ENCODE measurements at places on chromosomes 1 and 21.
A peak's percentile ranks its signal among the peaks of the same experiment; 100 is the strongest.

GRCh38 chr1:117574161-117574835 lies 31.6 kb upstream of the TENT5C start:
- no peak for DNase-seq

GRCh38 chr1:84502927-84503326 lies 3.3 kb upstream of the SPATA1 start:
- no peak for DNase-seq

DNA sequence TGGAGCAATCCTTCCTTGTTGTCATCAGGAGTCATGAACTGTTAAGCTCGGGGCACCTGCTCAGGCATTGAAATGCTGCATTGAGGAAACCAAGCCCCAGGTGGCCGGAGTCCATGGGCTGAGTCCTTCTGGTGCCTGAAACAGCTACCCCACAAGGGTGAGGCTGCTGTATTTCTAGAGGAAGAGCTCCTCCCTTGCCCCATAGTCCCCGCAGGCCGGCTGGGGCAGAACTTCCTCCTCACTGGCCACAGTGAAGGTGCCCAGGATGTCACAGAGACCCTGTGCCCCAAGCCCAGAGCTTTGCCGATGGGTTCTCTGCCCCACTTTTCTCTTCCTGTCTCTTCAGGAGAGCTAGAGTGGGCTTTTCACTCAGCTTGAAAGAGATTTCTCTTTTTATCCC lies 80.8 kb upstream of the GCLM start:
- no peak for DNase-seq

GRCh38 chr1:5522531-5523145 lies 469.6 kb downstream of the NPHP4 start:
- DNase-seq = no peak

DNA sequence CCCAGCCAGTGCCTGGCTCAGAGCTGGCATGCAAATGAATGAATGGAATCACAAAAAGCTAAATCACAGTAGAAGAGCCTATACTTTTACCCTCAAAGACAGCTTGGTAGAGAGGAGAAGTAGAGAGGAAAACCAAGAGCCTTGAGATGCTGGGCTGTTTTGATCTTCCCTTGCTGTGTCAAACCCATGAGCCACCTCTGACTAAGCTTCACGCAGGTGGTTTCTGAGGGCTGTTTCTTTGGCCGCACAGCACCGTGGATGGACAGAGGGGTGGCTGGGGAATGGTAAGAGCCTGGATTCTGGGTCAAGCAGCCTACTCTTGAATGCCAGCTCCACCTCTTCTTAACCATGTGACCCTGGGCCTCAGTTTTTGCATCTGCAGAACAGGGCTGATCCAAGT lies 18.6 kb downstream of the ABCG1 start:
- no peak for DNase-seq

GRCh38 chr1:81606656-81607055 lies 194.1 kb upstream of the ADGRL2 start:
- DNase-seq = no peak

- DNase-seq = no peak
Observed at GRCh38 chr1:24096009-24096738, 15.8 kb downstream of the MYOM3 start.

DNA sequence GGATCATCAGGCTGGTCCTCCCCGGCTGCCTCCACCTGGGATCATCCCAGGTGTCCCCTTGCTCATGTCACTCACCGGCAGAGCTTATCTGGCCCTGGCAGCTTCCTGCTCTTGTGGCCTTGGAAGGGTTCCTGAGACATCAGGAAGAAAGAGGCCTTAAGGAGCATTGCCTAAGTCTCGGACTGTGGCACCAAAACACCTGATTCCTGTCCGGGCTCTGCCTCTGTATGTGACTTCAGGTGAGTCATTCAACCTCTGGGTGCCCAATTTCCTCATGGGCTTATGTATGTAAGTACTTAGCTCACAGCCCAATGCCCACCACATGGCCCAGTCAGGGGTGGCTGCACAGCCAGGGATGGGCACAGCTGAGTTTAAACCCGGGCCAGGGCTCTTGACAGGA lies 255.9 kb upstream of the VAMP3 start:
- no peak for DNase-seq

- DNase-seq = peak; percentile 32
Observed at GRCh38 chr1:115237507-115237906, 100.5 kb downstream of the NGF start.

- DNase-seq = peak; percentile 89
Observed at GRCh38 chr1:20426923-20427322, 59.1 kb downstream of the CAMK2N1 start.

GRCh38 chr1:38872401-38873026 lies 634 bp downstream of the MYCBP start:
- DNase-seq = peak; percentile 8

DNA sequence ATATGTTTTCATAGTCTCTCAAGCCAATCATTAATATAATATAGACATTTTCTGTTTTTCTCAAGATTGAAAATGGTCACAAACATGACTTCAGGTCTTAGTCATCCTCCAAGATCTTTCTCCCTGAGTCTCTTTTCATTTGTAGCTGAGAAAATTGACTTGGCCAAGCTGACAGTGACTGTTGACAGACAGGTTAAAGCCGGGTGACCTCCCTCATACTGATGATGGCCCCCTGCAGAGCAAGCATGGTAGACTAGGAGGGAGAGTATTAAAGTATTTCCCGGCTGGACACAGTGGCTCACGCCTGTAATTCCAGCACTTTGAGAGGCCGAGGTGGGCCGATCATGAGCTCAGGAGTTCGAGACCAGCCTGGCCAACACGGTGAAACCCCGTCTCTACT lies 6.8 kb upstream of the KIAA1614 start:
- no peak for DNase-seq

DNA sequence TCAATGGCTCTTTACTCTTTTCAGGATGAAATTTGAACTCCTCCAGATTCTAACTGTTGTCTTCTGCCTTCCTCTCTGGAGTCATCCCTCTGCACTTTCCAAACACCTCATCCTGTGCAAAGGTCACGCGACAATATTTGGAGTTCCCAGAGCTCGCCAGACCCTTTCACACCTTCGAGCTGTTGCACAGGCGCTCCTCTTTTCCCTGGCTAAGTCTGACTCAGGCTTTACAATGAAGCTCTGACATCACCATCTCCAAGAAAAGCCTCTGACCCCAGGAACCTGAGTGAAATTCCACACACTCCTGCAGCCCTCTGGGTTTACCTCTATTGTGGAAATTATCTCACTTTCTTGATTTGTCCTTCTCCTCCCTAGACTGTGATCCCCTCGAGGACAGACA lies 270.3 kb downstream of the RGS7 start:
- DNase-seq = no peak

DNA sequence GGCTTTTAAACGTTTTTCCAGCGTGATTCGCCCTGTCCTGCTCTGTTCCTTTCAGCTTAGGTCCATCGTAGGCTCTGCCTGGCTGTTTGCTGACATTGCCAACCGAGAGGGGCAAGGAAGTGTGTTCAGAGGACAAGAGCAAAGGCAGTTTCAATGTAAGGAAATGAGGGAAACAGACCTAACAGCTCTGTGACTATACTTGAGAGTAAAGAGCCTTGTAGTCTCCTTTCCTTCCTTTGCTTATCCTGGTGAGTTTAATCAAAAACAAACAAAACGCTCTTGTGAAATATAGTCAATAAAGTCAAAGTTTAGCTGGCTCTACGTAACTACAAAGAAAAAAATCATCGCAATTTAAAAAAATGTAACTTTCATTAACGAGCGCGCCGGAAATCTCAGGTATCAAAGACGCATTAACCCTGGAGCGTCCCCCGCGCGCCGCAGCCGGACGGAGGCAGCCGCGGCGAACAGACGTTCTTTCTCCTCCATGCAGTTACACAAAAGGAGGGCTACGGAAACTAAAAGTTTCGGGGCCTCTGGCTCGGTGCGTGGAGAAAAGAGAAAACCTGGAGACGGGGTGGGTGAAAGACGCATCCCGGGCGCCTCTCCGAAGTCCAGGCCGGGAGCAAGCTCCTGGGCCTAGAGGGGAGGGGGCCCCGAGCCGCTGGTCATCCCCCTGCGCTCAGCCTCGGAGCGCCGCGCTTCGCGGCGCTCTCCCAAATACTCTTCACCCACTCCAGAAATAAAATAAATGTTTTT lies 617 bp upstream of the ADGRL2 start:
- DNase-seq = peak; percentile 85

All from astrocyte of the spinal cord (primary cell).